ENCODE measurements at places on chromosomes 16 and 17.

GRCh38 chr17:7014995-7015958, 2.9 kb downstream of the RNASEK start:
- DNase-seq = no peak
- H3K27ac ChIP-seq = peak overlapping the region; percentile 93
- H3K4me3 ChIP-seq = peak overlapping the region; percentile 77

- H3K27ac ChIP-seq = no peak overlapping the region
- H3K4me3 ChIP-seq = no peak overlapping the region
- peaks cover 4% of the 10 kb centered on the region for H3K4me1 ChIP-seq
- H3K36me3 ChIP-seq = no peaks in the 10 kb centered on the region
Observed at GRCh38 chr16:83942815-83943515, 10.1 kb upstream of the OSGIN1 start.

DNA sequence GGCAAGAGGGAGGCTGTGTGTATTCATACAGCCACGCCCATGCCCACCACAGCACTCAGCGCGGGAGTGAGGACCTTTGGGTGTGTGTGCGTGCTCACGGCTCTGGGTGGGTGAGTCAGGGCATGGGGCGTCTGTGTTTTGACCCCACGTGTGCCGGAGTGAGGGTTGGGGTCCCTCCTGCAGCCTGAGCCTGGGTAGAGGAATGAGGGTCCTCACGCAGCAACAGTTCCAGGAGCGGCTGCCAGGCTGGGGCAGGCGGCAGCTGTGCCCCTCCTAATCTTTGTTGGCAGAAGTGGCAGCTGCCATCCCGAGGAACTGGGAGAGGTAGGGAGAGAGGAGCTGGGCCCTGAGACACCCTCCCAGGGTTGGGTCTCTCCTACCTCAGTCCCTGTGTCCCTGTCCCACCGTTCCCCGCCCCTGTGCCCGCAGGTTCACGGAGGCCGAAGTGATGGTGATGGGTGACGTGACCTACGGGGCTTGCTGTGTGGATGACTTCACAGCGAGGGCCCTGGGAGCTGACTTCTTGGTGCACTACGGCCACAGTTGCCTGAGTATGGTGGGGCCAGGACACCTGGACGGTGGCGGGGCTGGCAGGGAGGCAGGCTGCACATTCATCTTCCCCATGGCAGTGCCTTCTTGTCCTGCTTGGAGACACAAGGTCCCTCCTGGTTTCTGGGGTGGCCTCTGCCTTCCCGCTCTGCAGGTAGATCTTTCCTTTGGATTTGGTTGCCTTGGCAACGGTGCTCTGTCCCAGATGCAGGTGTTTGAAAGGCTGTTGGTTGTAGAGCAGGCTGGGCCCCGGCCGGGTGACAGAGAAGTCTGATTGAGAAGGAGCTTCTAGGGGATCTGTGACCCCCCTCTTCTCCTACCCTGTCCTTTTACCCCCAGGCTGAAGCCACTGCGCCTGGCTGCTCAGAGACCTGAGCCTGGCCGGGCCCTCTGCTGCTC, 5.9 kb downstream of the DPH1 start:
- peaks cover 31% of the 10 kb centered on the region for H3K36me3 ChIP-seq
- DNase-seq = no peak
- H3K4me3 ChIP-seq = no peak overlapping the region
- H3K27ac ChIP-seq = no peak overlapping the region

DNA sequence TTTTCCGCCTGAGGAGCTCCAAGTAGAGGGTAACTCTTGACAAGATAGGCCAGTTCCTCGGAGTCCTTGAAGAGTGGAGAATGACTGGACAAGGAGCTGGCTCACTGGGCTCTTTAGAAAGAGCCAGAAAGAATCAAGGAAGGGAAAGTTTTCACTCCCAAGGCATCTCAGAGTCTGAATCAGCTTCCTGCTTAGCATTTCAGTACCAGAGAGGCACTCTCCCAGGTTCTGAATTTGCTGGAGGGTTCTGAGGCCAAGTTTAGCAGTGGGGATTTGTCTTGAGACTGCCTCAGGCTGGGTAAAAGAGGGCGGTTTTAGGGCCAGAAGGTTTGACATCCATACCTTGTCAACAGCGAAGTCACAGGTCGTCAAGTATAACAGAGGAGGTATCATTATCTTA, 25.5 kb downstream of the GP2 start:
- no peak for DNase-seq
- H3K27ac ChIP-seq = no peak overlapping the region
- no peak overlapping the region for H3K4me3 ChIP-seq
- no peaks in the 10 kb centered on the region for H3K36me3 ChIP-seq
- H3K4me1 ChIP-seq = no peaks in the 10 kb centered on the region

DNA sequence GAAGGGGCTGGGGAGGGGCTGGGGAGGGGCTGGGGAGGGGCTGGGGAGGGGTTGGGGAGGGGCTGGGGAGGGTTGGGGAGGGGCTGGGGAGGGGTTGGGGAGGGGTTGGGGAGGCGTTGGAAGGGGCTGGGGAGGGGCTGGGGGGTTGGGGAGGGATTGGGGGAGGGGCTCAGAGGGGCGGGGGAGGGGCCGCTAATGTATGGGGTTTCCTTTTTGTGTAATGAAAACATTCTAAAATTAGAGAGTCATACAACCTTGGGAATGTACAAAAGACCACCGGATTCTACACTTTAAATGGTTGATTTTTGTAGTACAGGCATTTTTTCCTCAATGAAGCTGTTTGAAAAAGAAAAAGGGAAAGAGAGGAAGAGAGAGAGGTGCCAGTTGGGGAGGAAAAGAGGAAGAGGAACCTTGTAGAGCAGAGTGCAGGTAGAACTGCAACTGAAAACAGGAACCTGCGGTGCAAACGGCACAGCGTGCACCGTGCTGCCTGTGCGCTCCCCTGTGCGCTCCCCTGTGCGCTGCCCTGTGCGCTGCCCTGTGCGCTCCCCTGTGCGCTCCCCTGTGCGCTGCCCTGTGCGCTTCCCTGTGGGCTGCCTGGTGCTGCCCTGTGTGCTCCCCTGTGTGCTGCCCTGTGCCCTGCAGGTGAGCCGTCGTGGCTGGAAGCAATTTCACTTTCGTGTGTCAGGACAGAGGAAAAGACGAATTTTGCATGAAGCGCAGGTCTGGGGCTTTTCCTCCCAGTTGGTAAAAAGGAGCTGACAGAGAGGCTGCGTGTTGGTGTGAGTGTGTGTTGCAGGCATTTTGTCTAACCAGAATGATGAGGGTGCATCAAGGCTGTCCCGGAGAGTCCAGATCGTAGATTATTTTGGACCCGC, 40.8 kb downstream of the METRNL start:
- H3K27me3 ChIP-seq = peaks cover 25% of the 10 kb centered on the region
- no peak overlapping the region for H3K4me3 ChIP-seq
- no peaks in the 10 kb centered on the region for H3K36me3 ChIP-seq
- DNase-seq = no peak
- no peaks in the 10 kb centered on the region for H3K4me1 ChIP-seq

DNA sequence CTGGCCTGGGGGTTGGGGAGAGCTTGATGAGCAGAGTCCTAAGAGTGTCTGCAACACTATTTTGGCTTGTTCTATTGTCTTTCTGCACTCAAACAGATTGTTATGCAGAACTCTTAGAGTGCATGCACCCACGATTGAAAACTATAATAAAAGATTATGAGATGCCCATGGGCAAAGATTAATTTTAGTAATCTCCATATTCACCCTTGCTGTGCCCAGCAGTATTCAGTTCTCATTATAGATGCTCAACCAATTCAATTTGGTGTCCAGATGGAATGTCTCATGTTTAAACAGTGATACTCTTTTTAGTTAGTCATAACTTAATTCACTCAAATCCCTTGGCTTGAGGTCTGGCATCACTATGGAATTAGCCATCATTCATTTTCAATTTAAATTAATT, 952.5 kb downstream of the CDH8 start:
- H3K27me3 ChIP-seq = no peaks in the 10 kb centered on the region
- H3K4me3 ChIP-seq = no peak overlapping the region
- no peak overlapping the region for H3K27ac ChIP-seq
- DNase-seq = no peak

DNA sequence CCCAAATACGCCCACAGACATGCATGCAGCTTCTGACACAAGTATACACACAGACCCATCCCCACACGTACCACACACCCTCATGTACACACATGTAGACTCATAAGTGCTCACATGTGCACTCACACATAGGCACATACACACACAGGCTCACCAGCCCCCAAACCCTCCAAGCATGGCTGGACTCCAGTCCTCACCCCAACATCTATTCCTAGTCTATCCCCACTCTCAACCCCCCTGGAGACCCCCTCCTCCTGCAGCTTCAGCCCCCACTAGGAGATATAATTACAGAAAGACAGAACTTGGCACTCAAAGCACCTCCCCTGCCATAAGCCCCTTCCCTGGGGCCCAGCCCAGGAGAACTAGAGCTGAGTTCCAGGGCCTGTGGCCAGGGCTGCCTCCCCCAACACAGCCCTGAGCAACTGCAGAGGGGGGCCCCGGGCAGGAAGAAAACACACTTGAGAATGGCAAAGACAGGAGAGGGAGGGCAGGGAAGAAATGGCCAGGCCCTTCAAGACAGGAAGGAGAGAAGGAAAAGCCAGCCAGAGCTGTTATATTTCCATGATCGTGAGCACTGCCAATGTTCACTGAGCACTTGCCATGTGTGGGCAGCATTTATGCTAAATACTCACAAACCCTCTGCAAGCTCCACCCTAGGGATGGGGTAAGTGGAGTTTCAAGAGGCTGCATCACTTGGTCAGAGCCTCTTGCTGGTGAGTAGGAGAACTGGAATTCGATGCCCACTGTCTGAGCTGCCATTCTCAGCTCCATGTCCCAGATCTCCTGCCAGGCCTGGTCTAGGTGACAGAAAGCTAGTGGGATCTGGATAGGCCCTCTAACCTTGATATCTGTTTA, 224.5 kb downstream of the ZNF423 start:
- peaks cover 7% of the 10 kb centered on the region for H3K36me3 ChIP-seq
- no peak for DNase-seq
- no peak overlapping the region for H3K4me3 ChIP-seq
- no peaks in the 10 kb centered on the region for H3K27me3 ChIP-seq
- H3K4me1 ChIP-seq = peaks cover 6% of the 10 kb centered on the region
- H3K27ac ChIP-seq = no peak overlapping the region

GRCh38 chr16:71514476-71514875, 11.8 kb upstream of the CHST4 start:
- H3K27me3 ChIP-seq = no peaks in the 10 kb centered on the region
- no peaks in the 10 kb centered on the region for H3K36me3 ChIP-seq
- H3K4me3 ChIP-seq = no peak overlapping the region
- no peaks in the 10 kb centered on the region for H3K4me1 ChIP-seq

- H3K36me3 ChIP-seq = no peaks in the 10 kb centered on the region
- no peaks in the 10 kb centered on the region for H3K27me3 ChIP-seq
- DNase-seq = no peak
- no peak overlapping the region for H3K27ac ChIP-seq
- H3K4me3 ChIP-seq = no peak overlapping the region
- peaks cover 15% of the 10 kb centered on the region for H3K4me1 ChIP-seq
Observed at GRCh38 chr16:83717814-83718213, 90.0 kb upstream of the HSBP1 start.

- H3K36me3 ChIP-seq = no peaks in the 10 kb centered on the region
- no peak for DNase-seq
- H3K4me3 ChIP-seq = no peak overlapping the region
- H3K27ac ChIP-seq = no peak overlapping the region
- H3K27me3 ChIP-seq = no peaks in the 10 kb centered on the region
Observed at GRCh38 chr16:5015887-5016286, 17.8 kb downstream of the NAGPA start.

- no peak overlapping the region for H3K4me3 ChIP-seq
- no peaks in the 10 kb centered on the region for H3K27me3 ChIP-seq
Observed at GRCh38 chr16:85148931-85149330, 36.7 kb upstream of the CIBAR2 start.

GRCh38 chr16:59527206-59527997, 793.3 kb upstream of the GOT2 start:
- no peak for DNase-seq
- H3K4me3 ChIP-seq = no peak overlapping the region
- H3K4me1 ChIP-seq = no peaks in the 10 kb centered on the region
- H3K36me3 ChIP-seq = no peaks in the 10 kb centered on the region

DNA sequence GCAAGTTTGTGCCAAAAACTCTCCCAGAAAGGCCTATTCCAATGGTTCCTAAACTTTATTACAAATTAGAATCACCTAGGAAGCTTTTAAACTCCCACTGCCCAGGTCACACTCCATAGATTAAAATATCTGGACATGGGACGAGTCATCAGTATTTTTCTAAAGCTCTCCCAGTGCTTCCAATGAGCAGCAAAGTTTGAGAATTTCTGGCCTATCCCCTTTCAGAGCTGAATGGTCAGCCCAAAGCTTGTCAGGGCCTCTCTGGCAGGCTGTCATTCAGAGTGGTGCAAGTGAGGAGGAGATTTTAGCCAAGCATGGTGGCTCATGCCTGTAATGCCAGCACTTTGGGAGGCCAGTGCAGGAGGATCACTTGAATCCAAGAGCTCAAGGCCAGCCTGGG, 2.4 kb downstream of the BCL6B start:
- H3K36me3 ChIP-seq = no peaks in the 10 kb centered on the region
- H3K4me1 ChIP-seq = peaks cover 21% of the 10 kb centered on the region
- H3K27me3 ChIP-seq = peaks cover 14% of the 10 kb centered on the region
- peak overlapping the region; percentile 52 for H3K27ac ChIP-seq
- no peak overlapping the region for H3K4me3 ChIP-seq

DNA sequence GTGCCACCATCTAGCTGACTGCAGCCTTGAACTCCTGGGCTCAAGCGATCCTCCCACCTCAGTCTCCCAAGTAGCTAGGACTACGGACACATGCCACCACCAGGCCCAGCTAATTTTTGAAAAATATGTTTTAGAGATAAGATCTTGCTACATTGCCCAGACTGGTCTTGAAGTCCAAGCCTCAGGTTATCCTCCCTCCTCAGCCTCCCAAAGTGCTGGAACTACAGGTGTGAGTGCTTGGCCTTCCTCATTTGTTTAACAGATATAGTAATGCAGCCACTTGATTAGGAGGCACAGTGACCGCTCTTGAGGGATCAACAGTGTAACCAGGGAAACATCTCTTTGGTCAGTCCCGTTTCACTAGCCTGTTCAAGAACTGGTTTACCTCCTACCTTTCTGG, 35.1 kb downstream of the HLF start:
- H3K4me3 ChIP-seq = no peak overlapping the region
- peaks cover 11% of the 10 kb centered on the region for H3K4me1 ChIP-seq
- H3K27me3 ChIP-seq = no peaks in the 10 kb centered on the region
- H3K27ac ChIP-seq = no peak overlapping the region

DNA sequence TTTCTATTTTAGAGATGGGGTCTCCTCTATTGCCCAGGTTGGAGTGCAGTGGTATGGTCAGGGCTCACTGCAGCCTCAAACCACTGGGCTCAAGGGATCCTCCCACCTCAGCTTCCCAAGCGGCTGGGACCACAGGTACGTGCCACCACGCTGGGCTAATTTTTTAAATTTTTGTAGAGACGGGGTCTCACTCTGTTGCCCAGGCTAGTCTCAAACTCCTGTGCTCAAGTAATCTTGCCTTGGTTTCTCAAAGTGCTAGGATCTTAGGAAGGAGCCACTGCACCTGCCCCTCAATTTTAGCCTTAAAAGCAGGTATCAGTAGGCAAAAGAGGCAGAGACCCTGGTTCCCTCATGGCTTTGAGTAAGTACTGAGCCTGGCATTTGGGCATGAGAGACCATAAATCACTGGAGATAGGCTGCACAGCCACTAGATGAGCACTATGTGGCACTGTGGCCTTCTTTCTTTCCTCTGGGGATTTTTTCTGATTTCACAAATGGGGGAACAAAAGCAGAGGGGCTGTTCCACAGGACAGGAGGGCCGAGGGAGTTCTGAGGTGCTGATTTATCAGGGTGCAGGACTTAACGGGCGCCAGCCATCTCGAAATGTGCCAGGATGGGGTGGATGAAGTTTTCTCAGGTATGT, 82.2 kb downstream of the PLXDC1 start:
- H3K36me3 ChIP-seq = no peaks in the 10 kb centered on the region
- no peaks in the 10 kb centered on the region for H3K4me1 ChIP-seq
- no peak for DNase-seq
- H3K27ac ChIP-seq = no peak overlapping the region
